ENCODE measurements at places on chromosomes 1 and 21. TPM values are rescaled to one million over a fixed set of nuclear protein-coding genes. Genes with fewer than 3 reads are reported as not detected.

The CLK2 gene
- 90.7 TPM for total RNA-seq

The OR10Z1 gene
- total RNA-seq: not detected

The CFHR4 gene
- total RNA-seq: not detected

The C1orf87 gene
- not detected for total RNA-seq

The SLAMF7 gene
- total RNA-seq: 70.9 TPM

The S100B gene
- not detected for total RNA-seq

The RORC gene
- total RNA-seq: 11.3 TPM

The OR2L8 gene
- 0.45 TPM for total RNA-seq

The RXFP4 gene
- total RNA-seq: not detected

The LORICRIN gene
- not detected for total RNA-seq

The APOBEC4 gene
- total RNA-seq: not detected

DNA sequence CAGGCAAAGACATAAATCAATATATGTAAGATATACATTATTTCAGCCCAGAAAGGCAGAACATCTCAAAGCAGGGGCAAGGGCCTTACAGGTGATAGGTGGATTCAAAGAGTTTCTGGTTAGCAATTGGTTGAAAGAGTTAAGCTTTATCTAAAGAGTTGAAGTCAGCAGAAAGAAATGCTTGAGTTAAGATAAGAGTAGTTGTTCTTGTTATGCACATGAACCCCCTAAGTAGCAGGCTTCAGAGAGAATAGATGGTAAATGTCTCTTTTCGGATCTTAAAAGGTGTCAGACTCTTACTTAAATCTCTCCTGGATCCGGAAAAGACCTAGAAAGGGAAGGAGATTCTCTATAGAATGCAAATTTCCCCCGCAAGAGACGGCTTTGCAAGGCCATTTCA, 8.3 kb upstream of the ZBTB40 start:
- DNase-seq: no peak

- DNase-seq: no peak
Observed at GRCh38 chr1:160612613-160613218, 33.4 kb upstream of the CD84 start.

- DNase-seq: no peak
Observed at GRCh38 chr1:33005838-33006421, 30.8 kb downstream of the AK2 start.

GRCh38 chr1:168643152-168643551, 66.7 kb downstream of the XCL1 start:
- no peak for DNase-seq

- no peak for DNase-seq
Observed at GRCh38 chr1:206954459-206955342, 8.4 kb upstream of the PIGR start.

DNA sequence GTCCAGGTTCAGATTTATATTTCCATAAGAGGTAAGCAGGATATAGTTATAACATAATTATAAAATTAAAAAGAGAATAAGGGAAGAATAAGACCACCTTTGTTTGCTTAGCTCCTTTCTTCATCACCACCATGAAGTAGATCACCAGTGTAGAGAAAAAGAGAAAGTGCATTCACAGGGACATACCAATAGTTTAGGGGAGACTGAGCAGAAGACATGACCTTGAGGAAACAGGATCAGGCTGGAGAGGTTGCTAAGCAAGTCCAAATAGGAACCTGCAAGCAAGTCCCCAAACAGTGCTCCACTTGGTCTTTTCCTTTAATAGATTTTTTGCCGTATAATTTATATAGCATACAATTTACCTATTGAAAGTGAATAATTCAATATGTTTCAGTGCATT, 63.0 kb downstream of the KCNT2 start:
- no peak for DNase-seq

DNA sequence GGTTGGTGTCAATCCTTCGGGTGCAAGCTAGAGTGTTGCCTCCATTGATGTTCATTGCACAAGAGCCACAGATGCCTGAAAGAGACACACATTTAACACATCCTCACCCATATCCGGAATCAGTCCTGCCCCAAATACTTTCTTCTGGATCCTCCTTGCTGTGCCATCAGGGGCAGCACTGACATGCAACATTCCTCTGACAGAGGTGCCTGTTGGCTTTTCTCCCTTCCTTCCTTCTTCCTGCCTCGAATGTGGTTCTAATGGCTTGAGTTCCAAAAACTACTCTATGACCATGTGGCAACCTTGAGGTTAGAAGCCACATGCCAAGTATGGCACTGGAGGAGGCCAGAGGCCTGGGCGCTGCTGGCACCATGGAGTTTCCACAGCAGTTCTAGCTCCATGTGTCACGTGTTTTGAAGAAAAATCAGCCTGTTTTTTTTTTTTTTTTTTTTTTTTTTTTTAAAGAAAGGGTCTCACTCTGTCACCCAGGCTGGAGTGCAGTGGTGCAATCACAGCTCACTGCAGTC, 17.0 kb upstream of the ATP13A2 start:
- DNase-seq: no peak

- no peak for DNase-seq
Observed at GRCh38 chr21:36209626-36210171, 53.1 kb downstream of the DOP1B start.

GRCh38 chr1:203655671-203656070, 29.0 kb downstream of the ATP2B4 start:
- no peak for DNase-seq

DNA sequence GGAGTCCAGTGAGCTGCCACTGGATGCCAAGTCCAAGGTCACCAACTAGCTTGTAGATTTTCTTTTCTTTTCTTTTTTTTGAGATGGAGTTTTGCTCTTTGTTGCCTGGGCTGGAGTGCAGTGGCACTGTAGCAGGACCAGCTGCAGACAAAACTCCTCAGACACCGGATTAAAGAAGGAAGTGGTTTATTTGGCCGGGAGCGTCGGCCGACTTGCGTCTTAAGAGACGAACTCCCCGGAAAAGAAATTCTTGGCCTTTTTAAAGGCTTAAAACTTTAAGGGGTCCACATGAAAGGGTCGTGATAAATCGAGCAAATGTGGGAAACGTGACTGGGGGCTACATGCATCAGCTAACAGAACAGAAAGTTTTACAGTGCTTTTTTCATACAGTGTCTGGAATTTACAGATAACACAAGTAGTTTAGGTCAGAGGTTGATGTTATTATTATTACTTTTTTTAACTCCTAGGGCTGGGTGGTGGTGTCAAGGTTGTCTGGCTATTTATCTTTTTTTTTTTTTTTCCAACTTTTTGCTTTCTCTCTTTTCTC, 36.4 kb upstream of the CFAP126 start:
- DNase-seq: no peak

DNA sequence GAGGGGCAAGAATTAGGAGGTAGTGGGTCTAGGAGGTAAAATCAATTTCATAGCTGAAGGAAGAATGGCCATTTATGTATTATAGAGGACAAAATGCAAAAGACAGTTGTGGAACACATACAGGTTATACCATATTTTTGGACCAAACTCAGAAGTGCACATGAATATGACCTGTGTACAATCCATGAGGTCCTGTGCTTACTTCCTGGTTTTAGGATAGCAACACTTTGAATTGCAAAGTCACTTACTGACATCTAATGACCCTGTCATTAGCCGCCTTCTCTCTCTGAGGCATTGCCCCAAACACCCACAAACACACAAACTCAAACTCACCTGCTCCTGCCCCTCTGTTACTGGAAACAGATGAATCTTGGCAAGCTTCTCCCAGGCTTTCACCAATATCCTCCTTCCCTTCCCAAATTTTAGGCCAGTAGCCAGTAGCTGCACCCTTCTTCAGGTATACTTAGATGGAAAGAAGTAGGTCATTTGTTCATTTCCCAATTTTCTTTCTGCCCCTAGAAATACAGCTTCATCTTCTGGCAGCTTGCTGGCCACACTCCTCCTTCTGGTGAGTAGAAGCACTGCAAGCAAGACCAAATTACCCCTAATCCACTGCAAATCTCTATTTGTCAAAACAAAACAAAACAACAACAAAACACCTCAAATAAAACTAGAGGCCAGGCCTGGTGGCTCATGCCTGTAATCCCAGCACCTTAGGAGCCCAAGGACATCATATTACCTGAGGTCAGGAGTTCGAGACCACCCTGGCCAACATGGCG, 13.7 kb upstream of the RPL5 start:
- no peak for DNase-seq

- no peak for DNase-seq
Observed at GRCh38 chr1:246969621-246970020, 37.9 kb upstream of the AHCTF1 start.

GRCh38 chr1:178928976-178929375, 58.1 kb upstream of the ANGPTL1 start:
- DNase-seq: no peak

DNA sequence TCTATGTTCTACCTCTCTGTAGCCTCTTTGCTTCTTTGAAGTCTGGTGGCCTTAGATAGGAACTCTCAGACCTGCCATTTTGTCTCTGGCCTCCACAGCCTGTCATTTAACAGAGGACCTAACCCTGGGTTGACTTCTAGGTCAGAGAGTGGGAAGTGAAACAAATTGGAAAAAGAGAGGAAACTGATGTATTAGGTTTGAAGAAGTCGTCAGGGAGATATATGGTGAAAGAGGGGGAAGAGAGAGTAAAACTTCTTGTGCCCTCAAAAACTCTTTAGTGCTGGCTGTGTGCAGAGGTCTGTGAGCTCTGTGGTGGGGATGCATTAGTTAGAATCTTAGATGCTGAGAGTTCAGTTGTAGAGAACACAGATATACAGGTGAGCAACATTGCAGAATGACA, 30.2 kb upstream of the CD1D start:
- DNase-seq: no peak

- no peak for DNase-seq
Observed at GRCh38 chr1:235532360-235532759, 28.1 kb upstream of the B3GALNT2 start.

- no peak for DNase-seq
Observed at GRCh38 chr1:241048622-241049021, 308.4 kb downstream of the RGS7 start.

DNA sequence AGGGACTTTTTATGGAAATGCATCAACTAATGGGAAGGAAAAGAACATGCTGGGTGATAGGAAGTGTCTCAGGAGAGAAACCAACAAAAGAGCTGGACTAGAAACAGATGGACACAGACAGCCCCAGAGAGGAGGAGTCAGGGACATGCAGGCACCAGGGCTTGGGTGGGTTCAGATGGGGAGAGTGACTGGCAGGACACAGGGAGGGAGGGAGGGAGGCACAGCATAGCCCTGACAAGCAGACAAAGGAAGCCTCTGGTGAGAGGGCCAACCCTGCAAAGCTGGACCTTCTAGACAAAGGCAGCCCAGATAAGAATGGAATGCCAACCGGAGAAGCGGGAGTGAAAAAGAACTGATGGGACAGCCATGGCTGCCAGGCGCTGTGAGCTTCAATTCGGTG, 568.8 kb downstream of the AJAP1 start:
- no peak for DNase-seq

DNA sequence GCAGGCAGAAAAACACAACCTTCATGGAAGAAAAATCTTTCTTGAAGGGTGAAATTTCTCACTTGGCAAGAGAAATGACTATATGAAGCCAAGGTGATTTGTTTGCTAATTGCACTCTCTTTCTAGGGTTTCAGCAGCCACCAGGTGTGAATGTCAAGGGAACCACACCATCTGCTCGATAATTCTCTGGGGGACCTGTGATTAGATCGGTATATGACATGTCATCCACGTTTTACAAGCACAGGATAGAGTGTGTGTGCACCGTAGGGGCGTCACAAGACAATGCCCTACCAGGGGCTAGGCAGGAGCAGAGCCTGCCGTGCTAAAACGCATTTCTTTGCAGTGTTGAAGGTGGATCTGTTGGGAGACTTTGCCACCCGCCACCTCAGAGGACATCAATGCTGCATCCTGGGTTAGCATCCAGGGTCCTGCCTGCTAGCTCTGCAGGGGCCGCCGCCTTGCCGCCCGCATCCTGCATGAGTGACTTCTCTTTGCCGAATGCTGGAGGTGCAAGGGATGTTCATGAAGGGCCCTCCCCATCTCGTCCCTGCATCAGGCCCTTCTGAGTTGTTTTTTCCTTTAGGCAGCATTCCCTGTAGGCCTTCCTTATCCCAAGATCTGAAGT, 37.8 kb upstream of the CCSAP start:
- DNase-seq: no peak

DNA sequence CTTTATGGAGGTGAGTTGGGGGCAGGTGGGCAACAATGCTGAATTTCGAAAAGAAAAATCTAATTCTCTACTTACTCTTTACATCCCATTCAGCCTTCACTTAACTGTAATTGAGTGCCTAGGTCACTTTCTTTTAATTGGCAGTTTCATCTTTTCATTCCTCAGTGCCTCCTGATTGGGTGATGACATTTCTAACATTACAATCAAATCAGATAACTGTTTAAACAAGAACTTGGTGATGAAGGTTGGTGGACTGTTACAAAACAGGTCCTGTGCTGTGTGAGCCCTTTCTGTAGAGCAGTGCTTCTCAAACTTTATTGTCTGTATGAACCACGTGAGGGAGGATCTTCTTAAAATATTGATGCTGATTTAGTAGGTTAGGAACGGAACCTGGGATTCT, 40.1 kb upstream of the KCNQ4 start:
- DNase-seq: no peak

GRCh38 chr1:97570691-97571090, 350.1 kb downstream of the DPYD start:
- no peak for DNase-seq

Data from activated naive CD4-positive, alpha-beta T cell treated with anti-CD3 and anti-CD28 coated beads, Interleukin-2, amount 50 U/mL, for 72 hours (primary cell).